ENCODE measurements at places on chromosomes 5 and 9. TPM values are rescaled to one million over a fixed set of nuclear protein-coding genes. Genes with fewer than 3 reads are reported as not detected.

The CXCL14 gene
- 26.6 TPM for total RNA-seq

DNA sequence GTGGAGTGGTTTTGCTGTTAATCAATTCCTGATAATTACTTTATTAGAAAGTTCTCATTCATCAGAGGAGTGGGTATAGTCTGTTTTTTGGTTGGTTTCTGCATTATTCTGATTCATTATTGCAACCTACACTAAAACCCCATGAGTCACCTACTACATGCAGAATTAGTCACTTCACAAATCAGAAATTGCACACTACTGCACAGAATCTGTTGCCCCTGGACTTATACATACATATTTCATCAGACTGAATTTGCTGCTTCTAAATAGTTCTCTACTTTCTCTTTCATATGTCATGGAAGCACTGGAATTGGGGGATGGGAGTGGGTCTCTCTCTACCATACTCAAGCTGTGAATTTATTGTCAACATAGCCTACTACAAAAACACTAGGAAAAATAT is 585.1 kb downstream of the DNAH5 start:
- no peak for DNase-seq

- DNase-seq: no peak
Measured at GRCh38 chr9:106304401-106304920, 558.5 kb upstream of the ZNF462 start.

GRCh38 chr5:37799865-37800421 is 39.9 kb downstream of the GDNF start:
- DNase-seq: no peak

- DNase-seq: no peak
Measured at GRCh38 chr5:67992923-67993322, 222.6 kb upstream of the PIK3R1 start.

All from mesenteric fat pad (tissue), 1 donor.